ENCODE measurements at places on chromosomes 7 and 10.

DNA sequence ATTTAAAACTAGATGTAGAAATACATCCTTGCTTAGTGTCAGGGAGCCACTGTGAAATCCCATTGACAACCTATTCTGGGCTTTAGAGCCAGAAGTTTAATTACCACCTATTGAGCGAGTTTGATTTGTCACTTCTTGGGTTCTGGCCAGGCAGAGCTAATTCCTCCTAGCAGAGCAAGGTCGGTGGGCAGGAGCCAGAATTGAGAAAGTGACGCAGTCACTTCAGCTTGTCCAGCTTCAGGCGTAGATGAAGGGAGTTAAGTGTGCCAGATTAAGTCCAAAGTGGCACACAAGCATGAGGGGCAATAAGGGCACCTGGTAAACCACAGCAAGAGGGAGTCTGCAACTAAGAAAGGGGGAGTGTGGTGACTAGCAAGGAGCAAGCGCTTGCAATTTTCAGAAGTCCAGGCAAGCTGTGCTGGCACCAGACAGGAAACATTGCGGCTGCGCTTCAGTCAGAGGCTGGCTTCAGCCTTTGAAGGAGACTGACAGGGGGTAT is 119.4 kb downstream of the ST7 start:
- H3K36me3 ChIP-seq: no peaks in the 10 kb centered on the region
- peak overlapping the region; percentile 81 for H3K27ac ChIP-seq
- no peaks in the 10 kb centered on the region for H3K27me3 ChIP-seq
- peak; percentile 93 for DNase-seq
- H3K4me3 ChIP-seq: peak overlapping the region; percentile 18

DNA sequence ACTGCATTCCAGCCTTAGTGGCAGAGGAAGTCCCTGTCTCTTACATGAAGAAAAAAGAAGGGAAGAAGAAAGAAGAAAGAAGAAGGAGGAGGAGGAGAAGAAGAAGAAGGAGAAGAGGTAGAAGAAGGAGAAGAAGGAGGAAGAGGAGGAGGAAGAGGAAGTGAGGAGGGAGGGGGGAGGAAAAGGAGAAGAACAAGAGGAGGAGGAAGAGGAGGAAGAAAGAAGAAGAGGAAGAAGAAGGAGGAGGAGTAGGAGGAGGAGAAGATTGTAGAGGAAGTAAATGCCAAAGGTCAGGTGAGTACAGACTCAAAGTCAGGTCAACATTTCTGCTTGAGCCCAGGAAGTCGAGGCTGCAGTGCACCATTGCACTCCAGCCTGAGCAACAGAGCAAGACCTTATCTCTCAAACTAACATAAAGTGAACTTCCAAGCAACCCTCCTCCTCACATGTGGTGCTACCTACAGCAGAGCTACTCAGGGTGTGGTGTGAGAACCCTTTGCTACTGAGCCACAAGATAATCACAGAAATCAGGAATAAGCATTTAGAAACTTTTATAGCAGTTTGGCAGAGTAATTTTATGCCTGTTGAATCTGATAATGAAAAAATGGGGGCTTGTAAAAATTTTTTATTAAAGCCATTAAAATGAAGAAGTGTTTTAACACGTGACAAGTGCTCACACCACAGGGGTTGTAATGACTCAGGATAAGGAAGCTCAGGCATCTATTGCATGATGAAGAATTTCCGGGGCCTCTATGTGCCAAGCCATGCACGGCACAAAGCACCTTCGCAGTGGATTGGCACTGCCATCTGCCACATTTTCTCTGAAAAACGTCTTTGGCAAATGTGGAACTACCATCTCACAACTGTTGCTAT is 224.9 kb upstream of the AUTS2 start:
- no peaks in the 10 kb centered on the region for H3K27me3 ChIP-seq
- H3K4me1 ChIP-seq: peaks cover 5% of the 10 kb centered on the region
- DNase-seq: no peak

- no peak overlapping the region for H3K27ac ChIP-seq
- H3K36me3 ChIP-seq: no peaks in the 10 kb centered on the region
- no peak for DNase-seq
Observed at GRCh38 chr10:86100581-86101061, 266.0 kb downstream of the GRID1 start.

- no peaks in the 10 kb centered on the region for H3K36me3 ChIP-seq
- DNase-seq: no peak
- no peaks in the 10 kb centered on the region for H3K27me3 ChIP-seq
- H3K4me1 ChIP-seq: no peaks in the 10 kb centered on the region
- no peak overlapping the region for H3K4me3 ChIP-seq
Observed at GRCh38 chr7:102860351-102860811, 52.4 kb upstream of the LRRC17 start.

DNA sequence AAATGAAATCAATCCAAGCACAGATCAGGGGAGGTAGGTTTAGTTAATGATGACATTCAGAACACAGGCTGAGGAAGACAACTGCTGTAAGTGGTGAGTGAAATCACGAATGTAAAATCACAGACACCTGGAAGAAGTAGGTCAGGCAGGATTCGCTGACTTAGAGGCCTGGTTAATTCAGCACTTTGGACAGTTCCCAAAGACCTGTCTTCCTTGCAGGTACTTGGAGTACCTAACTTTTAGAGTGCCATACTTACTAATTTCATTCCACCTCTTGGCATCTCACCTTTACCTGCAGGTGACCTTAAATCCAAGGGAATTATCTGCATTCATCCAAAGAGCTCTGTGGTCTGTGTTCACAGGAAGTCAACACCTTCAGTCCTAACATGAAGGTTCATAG is 822.3 kb downstream of the PHTF2 start:
- no peaks in the 10 kb centered on the region for H3K36me3 ChIP-seq
- H3K4me1 ChIP-seq: no peaks in the 10 kb centered on the region
- H3K27ac ChIP-seq: no peak overlapping the region
- no peak for DNase-seq

DNA sequence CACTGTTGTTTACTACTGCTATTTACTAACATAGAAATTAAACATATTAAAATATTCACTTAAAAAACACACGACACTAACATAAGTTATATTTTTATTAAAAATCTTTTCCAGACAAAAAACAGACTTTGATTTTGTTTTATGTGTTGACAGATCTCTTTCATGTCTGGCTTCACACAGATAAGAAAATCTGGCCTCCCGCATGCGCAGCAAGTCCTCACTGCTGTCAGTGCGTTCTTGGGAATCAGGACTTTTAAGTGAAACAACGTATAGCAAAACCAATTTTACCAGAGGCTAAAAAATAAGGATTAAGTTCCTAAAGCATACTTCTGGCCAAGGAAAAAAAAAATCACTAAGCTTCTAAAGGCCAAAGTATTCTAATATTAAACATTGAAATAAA is 1.2 kb upstream of the IDI1 start:
- DNase-seq: no peak
- H3K27me3 ChIP-seq: no peaks in the 10 kb centered on the region
- peaks cover 17% of the 10 kb centered on the region for H3K4me1 ChIP-seq
- H3K36me3 ChIP-seq: no peaks in the 10 kb centered on the region

- H3K27me3 ChIP-seq: no peaks in the 10 kb centered on the region
- no peaks in the 10 kb centered on the region for H3K36me3 ChIP-seq
- no peak overlapping the region for H3K27ac ChIP-seq
- no peak overlapping the region for H3K4me3 ChIP-seq
- H3K4me1 ChIP-seq: no peaks in the 10 kb centered on the region
- peak; percentile 77 for DNase-seq
Observed at GRCh38 chr10:125093199-125093973, 67.0 kb downstream of the CTBP2 start.

- no peak overlapping the region for H3K4me3 ChIP-seq
- H3K36me3 ChIP-seq: no peaks in the 10 kb centered on the region
- no peak for DNase-seq
- H3K27ac ChIP-seq: no peak overlapping the region
Observed at GRCh38 chr7:117896339-117896738, 23.1 kb upstream of the CTTNBP2 start.

- H3K4me1 ChIP-seq: peaks cover 19% of the 10 kb centered on the region
- H3K27ac ChIP-seq: no peak overlapping the region
- H3K4me3 ChIP-seq: peak overlapping the region; percentile 5
- peaks cover 16% of the 10 kb centered on the region for H3K27me3 ChIP-seq
Observed at GRCh38 chr10:101062232-101063049, 652 bp downstream of the KAZALD1 start.

DNA sequence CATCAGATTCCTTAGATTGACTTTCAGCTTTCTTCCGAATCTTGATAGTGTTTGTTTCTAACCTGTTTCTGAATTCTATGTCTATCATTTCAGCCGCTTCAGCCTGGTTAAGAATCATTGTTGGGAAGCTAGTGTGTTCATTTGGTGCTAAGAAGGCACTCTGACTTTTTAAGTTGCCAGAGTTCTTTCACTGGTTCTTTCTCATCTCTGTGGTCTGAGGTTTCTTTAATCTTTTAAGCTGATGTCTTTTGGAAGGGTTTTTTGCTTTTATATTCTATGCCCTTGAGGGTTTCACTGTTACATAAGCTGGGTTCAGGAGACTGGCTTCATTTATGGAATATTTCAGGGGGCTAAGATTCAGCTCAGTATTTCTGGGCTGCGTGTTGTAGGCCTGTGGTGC is 104.5 kb upstream of the PRSS58 start:
- H3K27ac ChIP-seq: no peak overlapping the region
- DNase-seq: no peak
- H3K36me3 ChIP-seq: no peaks in the 10 kb centered on the region
- no peaks in the 10 kb centered on the region for H3K27me3 ChIP-seq

DNA sequence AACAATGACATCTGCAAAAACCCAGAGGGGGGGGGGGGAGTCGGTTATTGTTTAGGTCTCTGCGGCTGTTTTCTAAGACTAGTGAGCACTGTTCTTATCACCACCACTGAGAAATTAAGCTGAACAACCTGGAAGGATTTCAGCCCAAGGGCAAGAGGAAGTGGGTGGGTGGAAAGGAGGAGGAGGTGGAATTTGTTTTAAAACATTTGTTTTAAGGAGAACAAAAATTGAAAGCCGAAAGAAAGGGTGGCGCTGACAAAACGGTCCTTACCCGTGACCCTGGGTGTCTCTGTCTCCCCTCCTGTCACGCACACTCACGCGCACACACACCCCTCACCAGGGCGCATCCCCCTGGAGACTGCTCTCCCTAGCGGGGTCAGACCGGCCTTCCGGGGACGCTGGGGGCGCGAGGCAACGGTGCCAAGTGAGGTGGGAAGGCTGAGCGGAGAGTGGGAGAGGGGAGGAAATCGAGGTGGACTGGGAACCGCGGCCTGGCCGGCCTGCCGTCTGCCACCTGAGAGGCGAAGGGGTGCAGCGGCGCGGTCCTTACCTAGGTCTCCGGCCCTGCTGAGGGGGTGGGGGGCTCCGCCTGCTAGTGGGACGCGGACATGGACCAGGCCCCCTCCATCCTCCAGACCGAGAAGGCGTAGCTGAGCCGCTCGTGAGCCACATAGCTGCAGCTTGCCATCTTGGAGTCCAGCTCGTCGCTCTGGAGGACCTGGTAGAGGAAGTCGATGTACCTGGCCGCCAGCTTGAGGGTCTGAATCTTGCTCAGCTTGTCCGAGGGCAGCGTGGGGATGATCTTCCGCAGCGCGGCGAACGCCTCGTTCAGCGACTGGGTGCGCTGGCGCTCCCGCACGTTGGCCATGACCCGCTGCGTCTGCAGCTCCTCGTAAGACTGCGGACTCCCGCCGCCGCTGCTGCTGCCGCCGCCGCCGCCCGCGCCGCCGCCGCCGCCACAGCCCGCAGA is 1.0 kb downstream of the TWIST1 start:
- peak overlapping the region; percentile 17 for H3K27ac ChIP-seq
- peaks cover 55% of the 10 kb centered on the region for H3K27me3 ChIP-seq
- H3K36me3 ChIP-seq: no peaks in the 10 kb centered on the region
- H3K4me3 ChIP-seq: peak overlapping the region; percentile 56
- peaks cover 4% of the 10 kb centered on the region for H3K4me1 ChIP-seq

GRCh38 chr7:74356589-74357315 is 67.5 kb downstream of the CLIP2 start:
- H3K27me3 ChIP-seq: no peaks in the 10 kb centered on the region
- no peak for DNase-seq
- no peaks in the 10 kb centered on the region for H3K36me3 ChIP-seq

GRCh38 chr10:6297951-6298381 is 95.2 kb downstream of the PFKFB3 start:
- no peak for DNase-seq
- H3K27me3 ChIP-seq: no peaks in the 10 kb centered on the region
- H3K27ac ChIP-seq: no peak overlapping the region
- no peak overlapping the region for H3K4me3 ChIP-seq
- H3K36me3 ChIP-seq: no peaks in the 10 kb centered on the region

DNA sequence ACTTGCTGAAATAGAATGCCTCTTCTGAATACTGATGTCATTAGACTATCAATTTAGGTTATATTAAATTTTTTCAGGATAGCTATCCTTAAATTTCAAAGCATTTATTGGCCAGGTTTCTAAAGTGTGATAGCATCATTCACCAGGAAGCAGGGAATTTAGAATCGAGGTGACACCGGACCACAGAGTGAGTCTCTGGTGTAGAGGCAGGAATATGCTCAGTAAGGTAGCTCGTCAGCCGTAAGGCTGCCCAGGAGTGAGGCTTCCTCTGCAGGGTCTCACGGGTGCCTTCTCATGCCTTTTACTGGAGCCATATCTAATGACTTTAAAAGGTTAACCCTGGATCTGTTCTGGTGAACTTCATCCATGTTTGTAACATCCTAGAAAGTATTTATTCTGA is 170.8 kb upstream of the KLF14 start:
- no peak overlapping the region for H3K4me3 ChIP-seq
- H3K27ac ChIP-seq: peak overlapping the region; percentile 55
- H3K27me3 ChIP-seq: no peaks in the 10 kb centered on the region
- peak; percentile 43 for DNase-seq

GRCh38 chr7:22438994-22439393 is 61.0 kb downstream of the STEAP1B start:
- no peak for DNase-seq
- no peaks in the 10 kb centered on the region for H3K4me1 ChIP-seq
- no peak overlapping the region for H3K4me3 ChIP-seq
- no peaks in the 10 kb centered on the region for H3K36me3 ChIP-seq
- H3K27ac ChIP-seq: no peak overlapping the region
- H3K27me3 ChIP-seq: no peaks in the 10 kb centered on the region

DNA sequence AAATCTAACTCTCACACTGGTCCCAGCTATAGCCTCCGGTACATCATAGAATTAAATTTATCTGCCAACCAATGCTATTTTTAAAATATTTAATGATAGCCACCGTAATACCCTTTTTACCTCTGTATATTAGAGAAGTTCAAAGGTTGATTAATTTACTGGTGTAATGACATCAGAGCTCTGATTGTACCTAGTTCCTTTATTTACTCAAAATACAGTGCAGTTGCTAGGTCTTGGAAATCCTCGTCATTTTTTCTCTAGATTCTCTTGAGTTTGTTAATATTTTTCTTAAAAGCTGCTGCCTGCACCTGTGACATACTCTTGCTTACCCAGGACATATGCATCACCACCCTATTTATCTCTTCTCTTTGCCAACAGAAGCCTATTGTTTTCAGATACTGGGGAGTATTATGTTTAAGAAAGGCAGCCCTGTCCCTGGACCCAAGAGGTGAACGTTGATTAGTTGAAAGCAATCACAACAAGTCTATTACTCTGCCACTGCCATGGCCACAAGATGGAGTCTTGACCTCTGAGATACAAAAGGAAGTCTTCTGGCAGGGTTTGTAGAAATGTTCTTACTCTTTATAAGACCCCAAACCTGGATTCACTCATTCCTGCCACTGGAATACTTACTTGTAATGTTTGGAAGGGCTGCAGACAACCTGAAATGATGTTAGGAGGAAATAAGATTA is 25.6 kb upstream of the TMEM26 start:
- no peak overlapping the region for H3K4me3 ChIP-seq
- DNase-seq: no peak
- no peak overlapping the region for H3K27ac ChIP-seq
- no peaks in the 10 kb centered on the region for H3K4me1 ChIP-seq

All from adrenal gland (tissue), 19 donors.